ENCODE measurements at places on chromosomes 4 and X.

DNA sequence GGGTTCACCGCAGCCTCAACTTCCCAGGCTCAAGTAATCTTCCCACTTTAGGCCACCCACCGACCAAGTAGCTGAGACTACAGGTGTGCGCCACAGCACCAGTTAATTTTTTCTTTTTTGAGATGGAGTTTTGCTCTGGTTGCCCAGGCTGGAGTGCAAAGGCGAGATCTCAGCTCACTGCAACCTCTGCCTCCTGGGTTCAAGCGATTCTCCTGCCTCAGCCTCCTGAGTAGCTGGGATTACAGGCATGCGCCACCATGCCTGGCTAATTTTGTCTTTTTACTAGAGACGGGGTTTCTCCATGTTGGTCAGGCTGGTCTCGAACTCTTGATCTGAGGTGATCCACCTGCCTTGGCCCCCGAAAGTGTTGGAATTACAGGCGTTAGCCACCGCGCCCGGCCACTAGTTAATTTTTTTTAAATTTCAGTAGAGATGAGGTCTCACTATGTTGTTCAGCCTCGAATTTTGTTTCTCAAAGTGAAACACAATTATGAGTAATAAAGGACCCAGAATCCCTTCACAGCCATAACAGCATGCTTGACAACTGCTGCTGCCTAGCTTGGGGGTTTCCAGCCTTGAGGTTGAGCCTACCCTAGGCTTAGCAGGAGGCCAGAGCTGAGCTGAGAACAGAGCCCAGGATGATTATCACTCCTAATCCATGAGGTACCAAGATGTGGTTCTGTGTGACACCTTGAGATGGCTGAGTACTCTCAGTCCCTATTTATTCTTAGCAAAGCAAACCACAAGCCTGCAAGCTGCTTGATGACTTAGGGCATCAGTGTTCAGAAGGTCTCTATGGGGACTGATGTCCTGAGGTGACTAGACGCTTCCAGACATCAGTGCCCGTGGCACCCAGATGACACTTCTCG lies 41.6 kb upstream of the NKRF start:
- peak; percentile 70 for DNase-seq

- no peak for DNase-seq
These were observed 11.3 kb upstream of the LIMCH1 start for GRCh38 chr4:41526628-41527027.

- DNase-seq, result no peak
These were observed 233.8 kb downstream of the ENOX2 start for GRCh38 chrX:130669233-130669632.

DNA sequence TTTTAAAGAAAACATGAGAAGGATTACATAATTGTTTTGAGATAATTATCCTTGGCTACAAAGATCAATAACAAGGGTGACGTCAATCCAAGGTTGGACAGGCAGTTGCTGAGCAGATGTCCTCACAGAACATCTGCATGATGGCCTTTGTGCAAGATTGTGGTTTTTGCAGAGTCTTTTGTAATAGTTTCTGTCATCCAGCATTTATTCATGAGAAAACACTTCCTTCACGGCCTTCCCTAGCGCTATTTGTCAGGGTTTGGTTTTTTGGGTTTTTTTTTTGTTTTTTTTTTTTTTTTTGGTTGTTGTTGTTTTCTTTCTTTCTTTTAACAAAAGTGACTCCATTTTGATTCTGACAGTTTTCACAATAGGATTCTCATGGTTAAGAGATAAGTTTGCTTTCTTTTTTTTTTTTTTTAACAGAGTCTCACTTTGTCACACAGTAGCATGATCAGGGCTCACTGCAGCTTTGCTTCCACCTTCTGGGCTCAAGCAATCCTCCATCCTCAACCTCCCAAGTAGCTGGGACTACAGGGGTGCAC lies 31.5 kb upstream of the ELF2 start:
- no peak for DNase-seq

All from activated CD4-positive, alpha-beta memory T cell treated with anti-CD3 and anti-CD28 coated beads, Interleukin-2, amount 10 ng/mL, durations not matched to agents 7 days and 5 days (primary cell).